Esophagus squamous epithelium (tissue), 5 donors: ENCODE measurements at places on chromosomes 1 and 21.

- DNase-seq: no peak
Observed at GRCh38 chr1:91404151-91405012, at the start of gene HFM1. Gene HFM1 (minus strand): TSS chr1:91404837. CDS start chr1:91401082, 3,755 bp downstream.

DNA sequence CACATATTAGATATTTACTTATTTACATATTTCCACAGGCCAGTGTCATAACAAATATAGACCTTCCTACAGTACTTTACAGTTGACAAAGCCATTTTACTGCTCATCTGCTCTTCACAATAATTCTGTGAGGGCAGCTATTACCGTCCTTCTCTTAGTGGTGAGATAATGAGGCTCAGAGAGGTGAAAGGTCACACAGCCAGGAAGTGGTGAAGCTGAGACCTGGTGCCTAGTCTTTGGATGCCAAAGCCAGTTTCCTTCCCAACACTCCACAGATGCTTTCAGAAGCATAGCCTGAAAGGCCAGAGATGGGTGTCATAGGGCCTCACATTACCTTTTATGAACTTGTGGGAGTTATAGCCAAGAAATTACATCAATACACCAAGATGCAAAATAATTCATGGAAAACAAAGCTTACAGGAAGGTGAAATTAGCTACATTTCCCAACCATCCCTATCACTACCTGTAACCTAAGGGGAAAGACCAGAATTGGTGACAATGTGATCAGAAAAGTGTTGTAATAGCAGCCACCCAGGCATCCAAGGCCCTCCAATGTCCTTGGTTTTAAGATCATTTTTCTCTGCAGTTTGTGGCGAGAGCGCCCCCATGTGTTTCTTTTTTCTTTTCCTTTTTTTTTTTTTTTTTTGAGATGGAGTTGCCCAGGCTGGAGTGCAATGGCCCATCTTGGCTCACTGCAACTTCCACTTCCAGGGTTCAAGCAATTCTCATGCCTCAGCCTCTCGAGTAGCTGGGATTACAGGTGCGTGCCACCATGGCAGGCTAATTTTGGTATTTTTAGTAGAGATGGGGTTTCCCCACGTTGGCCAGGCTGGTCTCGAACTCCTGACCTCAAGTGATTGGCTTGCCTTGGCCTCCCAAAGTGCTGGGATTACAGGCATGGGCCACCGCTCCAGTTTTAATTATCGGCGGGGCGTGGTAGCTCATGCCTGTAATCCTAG, 26.5 kb upstream of the RPL11 start:
- no peak for DNase-seq

GRCh38 chr1:84539972-84540371, 33.6 kb upstream of the GNG5 start:
- DNase-seq: no peak

DNA sequence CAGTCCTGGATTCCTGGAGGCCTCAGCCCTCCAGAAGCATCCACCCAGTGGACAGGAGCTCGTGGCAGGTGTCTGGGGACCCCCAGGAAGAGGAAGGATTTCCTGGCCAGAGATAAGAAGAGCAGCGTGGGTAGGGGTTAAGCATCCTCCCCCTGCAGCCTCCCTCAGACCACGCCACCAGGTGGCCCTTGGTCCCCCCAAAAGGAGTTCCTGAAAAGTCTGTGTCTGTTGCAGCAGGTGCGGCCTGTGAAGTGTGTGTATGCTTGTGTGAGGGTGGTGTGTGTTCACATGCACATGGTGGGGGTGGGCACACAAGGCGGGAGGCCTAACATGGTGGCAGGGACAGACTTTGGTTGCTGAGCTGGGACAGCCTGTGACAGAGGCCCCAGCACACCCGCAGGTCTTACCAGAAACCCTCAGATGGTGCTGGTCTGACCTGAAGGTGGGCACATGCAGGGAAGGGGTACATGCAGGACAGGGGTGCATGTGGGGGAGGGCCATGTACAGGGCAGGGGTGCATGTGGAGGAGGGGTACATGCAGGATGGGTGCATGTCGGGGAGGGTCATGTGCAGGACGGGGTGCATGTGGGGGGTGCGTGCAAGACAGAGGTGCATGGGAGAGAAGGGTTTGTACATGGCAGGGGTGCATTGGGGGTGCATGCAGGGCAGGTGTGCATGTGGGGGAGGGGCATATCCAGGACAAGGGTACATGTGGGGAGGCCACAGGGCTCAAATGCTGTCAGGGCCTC, 18.2 kb upstream of the RUNX3 start:
- DNase-seq: no peak

DNA sequence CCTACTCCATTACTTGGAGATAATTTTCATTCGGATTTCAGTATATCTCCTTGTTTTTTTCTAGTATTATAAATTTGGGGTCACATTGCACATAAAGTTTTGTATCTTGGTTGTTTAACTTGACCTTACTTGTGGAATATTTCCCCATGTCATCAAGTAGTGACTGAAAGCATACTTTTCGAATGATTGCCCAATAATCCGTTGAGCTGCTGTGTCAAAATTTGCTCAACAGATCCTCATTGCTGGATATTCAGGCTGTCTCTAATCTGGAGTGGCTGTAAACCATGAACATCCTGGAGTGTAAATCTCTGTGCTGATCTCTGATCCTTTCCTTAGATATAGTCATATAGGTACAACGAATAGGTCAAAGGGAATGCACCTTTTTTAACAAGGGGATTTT, 4.9 kb downstream of the NIPAL3 start:
- no peak for DNase-seq

DNA sequence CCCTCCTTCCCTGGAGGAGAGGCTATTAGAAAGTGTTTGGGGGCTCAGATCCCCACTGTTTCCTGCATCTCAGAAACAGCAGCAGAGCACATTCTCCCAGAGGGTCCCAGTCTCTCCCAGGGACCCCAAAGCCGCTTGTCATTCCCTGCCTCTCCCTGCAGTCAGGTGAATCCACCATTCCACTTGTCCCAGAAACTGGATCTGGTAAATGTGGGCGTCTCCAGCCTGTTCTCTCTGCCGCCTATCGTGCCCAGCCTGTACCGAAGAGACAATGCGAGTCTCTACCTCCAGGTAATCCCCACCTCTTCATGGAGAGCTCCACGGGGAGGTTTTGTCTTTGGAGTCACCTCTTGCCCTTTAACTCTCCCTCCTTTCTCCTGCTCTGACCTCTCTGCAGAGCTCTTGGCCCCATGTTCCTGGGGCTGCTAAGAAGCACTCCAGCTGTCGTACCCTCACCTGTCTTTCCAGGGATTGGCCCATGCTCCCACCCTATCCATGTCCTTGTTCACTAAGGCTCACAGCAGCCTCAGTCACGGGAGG, 26.9 kb downstream of the INAVA start:
- DNase-seq: no peak

- no peak for DNase-seq
Observed at GRCh38 chr1:160567858-160568682, 11.2 kb downstream of the CD84 start.

- DNase-seq: no peak
Observed at GRCh38 chr1:88774151-88774556, 90.1 kb downstream of the PKN2 start.

GRCh38 chr1:102842606-102843005, 265.7 kb downstream of the COL11A1 start:
- no peak for DNase-seq

GRCh38 chr1:917076-917459, 6.7 kb upstream of the SAMD11 start:
- DNase-seq: no peak

DNA sequence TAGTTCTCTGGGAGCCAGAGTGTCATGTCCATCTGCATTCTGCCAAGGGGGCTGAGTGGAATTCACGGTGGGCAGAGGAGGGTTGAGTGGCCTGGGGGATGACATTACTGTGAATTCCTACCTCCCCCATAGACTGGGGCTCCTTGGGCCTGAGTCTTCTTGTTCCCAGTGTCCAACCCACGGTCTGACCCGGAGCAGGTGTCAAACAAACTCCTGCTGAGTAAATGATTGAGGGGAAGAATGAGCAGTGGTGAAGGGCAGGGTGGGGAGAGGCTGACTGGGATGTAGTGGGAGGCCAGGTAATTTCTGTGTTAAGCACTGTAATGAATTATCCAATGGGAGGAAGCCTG, 597.6 kb downstream of the MATN1 start:
- DNase-seq: no peak

DNA sequence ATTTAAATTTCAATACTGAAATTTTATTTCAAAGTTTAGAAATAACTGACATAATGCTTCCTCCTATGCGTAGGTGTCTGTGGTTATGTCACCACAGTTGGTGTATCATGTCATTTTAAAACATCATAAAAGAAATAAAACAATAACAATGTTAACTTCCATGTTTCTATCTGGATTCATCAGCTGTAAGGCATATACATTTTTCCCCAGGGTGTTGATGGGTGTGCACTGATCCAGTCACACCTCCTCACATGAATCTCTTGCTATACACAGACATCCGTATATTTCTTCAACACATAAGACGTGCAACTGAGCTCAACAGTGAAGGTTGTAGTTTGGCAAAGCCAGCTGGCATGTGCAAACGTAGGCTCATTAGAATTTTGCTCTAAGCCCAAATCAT, 6.2 kb downstream of the KCNA3 start:
- DNase-seq: no peak

GRCh38 chr1:244796719-244797406, 38.6 kb upstream of the COX20 start:
- no peak for DNase-seq

GRCh38 chr1:17167041-17167785, 37.7 kb upstream of the PADI1 start:
- no peak for DNase-seq

DNA sequence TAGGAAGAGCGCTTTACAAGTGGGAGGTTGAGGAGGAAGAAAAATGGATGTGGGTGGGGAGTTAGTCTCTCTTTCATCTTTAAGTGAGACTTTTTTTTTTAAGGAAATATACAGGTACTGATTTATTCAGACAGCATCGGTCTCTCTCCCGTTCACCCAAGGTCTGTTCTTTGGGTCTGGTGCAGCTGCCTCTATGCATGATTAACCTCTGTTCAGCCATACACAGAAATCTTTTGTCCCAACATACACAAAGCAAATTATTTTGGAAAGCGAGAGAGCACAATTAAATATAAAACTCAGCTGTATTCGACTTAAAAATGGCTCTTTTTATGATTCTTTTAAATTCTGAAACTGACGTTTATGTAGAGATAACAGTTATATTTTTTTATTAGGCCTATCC, 11.0 kb downstream of the PROX1 start:
- DNase-seq: no peak

- DNase-seq: no peak
Observed at GRCh38 chr1:162487241-162487640, 10.4 kb upstream of the UHMK1 start.

GRCh38 chr1:100455478-100456072, 82.4 kb upstream of the GPR88 start:
- DNase-seq: no peak

DNA sequence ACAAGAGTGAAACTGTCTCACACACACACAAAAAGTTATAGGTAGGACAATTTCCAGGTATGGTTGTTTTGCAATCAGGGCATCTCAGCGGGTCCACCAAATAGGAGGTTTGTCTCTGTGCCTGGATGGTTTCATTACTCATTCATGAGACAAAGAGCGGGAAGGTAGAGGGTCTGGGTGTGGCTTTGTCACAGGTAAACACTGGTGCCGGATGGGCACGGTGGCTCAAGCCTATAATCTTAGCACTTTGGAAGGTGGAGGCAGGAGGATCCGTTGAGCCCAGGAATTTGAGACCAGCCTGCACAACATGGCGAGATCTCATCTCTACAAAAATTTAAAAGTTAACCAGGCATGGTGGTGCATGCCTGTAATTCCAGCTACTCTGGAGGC, 16.3 kb upstream of the ERVH48-1 start:
- no peak for DNase-seq

GRCh38 chr21:36059823-36060158, 535 bp downstream of the SETD4 start:
- peak; percentile 27 for DNase-seq

DNA sequence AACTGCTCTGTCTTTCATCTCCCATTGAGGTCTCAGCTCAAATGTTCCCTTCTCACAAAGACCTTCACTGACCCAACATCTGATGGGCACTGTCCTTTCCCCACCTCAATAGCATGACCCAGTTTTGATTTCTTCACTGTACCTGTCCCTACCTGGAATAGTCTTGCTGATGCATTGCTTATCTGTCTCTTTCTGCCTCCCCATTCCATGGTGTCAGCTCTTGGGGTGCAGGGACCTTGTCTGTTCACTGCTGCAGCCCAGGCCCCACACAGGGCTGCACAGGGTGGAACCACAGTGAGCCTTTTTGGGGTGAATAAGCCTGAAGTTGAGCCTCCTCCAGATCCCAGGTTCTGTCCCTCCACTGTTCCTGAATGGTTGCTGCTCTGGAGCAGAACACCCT, 414.9 kb downstream of the PTPRU start:
- no peak for DNase-seq

DNA sequence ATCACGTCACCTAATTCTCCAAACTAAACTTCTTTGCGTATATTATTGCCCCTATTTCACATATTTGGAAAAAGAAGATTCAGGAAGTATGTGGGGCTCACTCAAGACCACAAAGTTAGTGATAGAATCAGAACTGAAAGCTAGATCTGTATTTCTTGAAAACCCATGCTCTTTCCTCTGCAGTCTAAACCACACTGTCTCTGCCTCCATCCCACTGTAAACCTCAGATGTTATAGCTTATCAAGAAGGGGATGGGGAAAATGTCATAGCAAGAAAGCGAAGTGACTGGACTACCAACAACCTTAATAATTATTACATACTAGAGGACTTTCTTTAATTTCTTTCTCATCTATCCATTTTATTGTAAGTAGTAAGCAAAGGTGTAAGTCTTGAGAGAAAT, 257.7 kb upstream of the SGIP1 start:
- no peak for DNase-seq

DNA sequence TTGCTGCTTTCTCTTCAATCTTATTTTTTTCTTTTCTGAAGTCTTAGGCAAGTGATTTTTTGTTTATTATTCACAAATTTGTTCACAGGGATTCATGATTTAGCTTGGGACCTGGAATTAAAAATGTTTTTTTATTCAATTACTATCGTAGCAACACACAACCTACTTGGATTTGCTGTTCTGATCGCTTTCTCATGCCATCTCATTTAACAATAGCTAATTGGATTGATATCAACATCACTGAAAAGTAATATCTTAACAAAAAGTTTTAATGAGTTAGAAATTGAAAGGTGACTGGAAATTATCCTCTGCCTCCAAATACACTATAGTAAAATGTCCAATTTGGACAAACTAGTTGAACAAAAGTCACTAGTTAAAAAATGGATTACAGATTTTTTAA, 32.4 kb downstream of the MAP3K21 start:
- DNase-seq: no peak

DNA sequence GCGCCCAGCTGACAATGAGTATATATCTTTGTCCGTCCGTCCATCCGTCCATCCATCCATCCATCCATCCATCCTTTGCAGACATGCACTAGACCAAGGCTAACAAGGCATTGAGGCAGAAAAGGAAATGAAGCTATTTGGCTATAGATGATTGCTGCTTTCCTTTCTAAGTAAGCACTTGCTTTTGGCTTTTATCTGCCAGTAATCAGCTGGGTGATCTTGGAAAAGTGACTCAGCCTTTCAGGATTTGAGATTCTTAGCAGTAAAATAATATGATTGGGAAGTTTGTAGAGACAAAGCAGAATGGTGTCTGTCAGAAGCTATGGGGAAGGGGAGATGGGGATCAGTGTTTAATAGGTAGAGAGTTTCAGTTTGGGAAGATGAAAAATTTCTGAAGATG, 22.7 kb downstream of the ZFYVE9 start:
- DNase-seq: no peak
